ENCODE measurements at places on chromosomes 4 and X. TPM values are rescaled to one million over a fixed set of nuclear protein-coding genes. Genes with fewer than 3 reads are reported as not detected.

GRCh38 chrX:150871341-150871811, 27.1 kb downstream of the CD99L2 start:
- no peak for DNase-seq

GRCh38 chr4:173370130-173370476, 651 bp upstream of the SAP30 start:
- DNase-seq = no peak

GRCh38 chrX:110162867-110163266, 155.0 kb downstream of the AMMECR1 start:
- no peak for DNase-seq

- DNase-seq = no peak
Measured at GRCh38 chr4:102469806-102470205, 31.4 kb upstream of the NFKB1 start.

CCNQ gene
- 35.1 TPM for total RNA-seq

GASK1B gene
- total RNA-seq = 7.0 TPM

DNA sequence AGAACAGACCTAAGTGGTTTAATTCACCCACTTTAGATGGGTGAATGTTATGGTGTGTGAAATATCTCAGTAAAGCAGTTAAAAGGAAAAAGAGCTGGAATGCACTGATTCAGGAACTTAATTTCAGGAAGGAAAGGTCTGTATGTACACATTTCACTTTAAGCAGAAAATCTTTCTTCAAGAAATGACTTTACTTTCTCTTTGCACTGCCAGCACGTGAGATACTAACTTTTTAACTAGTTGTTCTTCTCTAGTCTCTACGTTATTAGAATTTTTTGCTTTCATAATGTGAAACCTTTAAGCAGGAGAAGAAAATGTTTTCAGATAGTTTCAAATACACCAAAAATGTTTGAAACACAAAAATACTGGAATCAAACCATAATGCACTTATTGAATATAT, 18.8 kb downstream of the C4orf46 start:
- DNase-seq = no peak

DNA sequence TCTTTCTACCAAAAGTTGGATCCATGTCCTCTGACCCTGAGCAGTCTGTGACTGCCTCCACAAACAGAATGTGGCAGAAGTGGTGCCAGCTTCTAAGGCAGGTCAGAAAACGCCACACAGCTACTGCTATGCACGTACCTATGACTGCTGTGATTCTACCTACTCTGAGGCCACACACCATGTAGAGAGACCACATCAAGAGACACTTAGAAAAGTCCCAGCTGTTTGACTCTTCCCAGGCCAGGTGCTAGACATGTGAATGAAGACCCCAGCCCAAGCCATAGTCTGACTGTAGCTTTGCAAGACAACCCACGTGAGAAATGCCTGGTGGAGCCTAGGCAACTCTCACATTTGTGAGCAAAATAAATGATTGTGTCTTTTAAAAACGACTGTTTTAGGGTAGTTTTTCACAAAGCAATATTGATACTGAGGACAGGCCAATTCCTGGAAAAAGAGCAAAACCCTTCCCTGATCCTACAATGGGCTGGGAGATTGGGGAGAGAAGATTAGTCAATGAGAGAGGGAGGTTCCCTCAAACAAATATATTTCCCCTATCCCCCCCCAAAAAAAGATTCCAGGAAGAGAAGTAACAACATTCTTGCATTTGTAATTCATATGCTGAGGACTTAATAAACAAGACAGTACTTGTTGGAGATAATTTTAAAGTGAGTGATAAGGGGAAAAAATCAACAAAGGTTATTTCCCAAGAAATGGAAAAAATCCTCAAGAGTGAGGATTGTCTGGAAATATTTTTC, 33.3 kb downstream of the FRYL start:
- no peak for DNase-seq

- DNase-seq = no peak
Measured at GRCh38 chr4:119841361-119841760, 212.8 kb upstream of the PDE5A start.

SMIM31 gene
- total RNA-seq = not detected

IGFBP7 gene
- 474 TPM for total RNA-seq

GRCh38 chr4:71698141-71698540, 85.7 kb downstream of the GC start:
- DNase-seq = no peak

GRCh38 chr4:2470791-2471190, 1.9 kb downstream of the RNF4 start:
- DNase-seq = no peak
